ENCODE measurements at places on chromosomes 12 and 14. TPM values are rescaled to one million over a fixed set of nuclear protein-coding genes. Genes with fewer than 3 reads are reported as not detected.

RERGL gene
- not detected for total RNA-seq

SOAT2 gene
- not detected for total RNA-seq

DNA sequence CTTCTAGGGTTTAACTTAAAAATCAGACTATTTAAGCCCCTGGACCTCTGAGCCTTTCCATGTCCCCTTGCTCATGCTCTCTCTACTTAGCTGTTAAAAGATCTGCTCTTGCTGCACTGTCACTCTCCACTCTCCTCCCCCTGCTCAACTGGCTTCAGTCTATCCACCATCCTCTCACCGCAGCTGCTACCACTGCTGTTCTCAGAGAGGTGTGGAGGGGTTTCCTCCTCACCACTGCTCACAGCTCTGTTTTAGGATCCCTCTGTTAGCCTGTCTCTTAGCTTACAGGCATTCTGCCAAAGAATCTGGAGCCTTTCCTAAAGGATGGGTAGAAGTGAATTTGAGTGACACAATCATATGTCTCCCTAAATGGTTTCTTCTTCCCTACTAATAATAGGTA, 43.7 kb upstream of the ATP2B1 start:
- no peak for DNase-seq

GRCh38 chr14:89915114-89915878, 39.2 kb downstream of the EFCAB11 start:
- DNase-seq: peak; percentile 75

DNA sequence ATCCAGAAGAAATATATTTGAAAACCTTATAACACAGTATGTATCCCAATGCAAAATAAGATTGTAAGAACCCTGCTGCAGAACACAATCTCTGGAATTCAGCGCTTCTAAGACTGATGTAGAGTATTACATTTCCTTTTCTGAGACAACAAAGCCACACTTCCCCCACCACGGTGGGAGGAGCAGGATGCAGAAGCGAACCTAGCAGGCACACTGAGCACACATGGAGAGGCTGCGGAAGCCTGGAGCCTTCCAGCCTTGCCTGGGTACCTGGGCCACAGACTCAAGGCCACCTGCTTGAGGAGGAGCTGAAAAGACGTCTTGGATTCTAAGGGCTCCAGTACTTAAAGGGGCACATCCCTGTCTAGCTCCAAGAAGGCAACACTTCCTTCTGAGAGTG, 46.4 kb downstream of the TCHP start:
- DNase-seq: peak; percentile 17

- no peak for DNase-seq
These were observed 191.5 kb downstream of the SYT1 start for GRCh38 chr12:79055926-79056674.

Data from umbilical cord (tissue), 2 donors.